Germinal center (tissue), 1 donor: ENCODE measurements at places on chromosomes 6 and 20.

GRCh38 chr20:7038029-7038428 lies 270.5 kb downstream of the BMP2 start:
- no peak for DNase-seq

DNA sequence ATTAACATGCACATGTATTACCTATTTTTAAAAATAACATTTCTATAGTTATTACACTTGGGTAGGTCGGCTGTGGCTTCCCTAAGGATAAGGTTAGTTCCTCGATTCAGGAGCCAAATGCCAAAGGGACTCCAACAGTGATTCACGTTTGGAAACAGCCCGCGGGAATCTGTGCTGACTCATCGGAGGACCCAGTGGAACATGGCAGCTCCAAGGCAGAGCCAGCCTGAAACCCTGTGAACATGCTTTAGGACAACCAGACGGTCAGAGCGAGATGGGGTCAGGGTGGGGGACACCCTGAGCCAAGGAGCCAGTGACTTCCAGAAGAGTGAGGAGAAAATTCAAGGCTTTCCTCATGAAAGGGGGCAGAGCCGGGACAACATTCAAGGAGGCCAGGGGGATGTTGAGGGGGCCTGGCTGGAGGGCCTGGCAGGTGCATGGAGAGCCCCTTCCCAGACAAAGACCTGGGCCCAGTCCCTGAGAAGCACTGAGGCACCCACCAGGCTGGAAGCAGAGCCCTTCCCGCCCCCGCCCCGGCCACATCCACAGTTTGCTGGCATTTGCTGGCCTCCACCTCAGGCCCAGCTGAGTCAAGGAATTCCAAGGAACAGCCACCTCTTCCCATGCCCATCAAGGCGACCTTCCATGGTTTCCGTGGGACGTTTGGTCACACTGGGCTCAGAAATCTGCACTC lies 133.2 kb downstream of the SNX5 start:
- DNase-seq, result no peak

- DNase-seq, result no peak
Observed at GRCh38 chr6:111381123-111381522, 101.9 kb downstream of the REV3L start.

DNA sequence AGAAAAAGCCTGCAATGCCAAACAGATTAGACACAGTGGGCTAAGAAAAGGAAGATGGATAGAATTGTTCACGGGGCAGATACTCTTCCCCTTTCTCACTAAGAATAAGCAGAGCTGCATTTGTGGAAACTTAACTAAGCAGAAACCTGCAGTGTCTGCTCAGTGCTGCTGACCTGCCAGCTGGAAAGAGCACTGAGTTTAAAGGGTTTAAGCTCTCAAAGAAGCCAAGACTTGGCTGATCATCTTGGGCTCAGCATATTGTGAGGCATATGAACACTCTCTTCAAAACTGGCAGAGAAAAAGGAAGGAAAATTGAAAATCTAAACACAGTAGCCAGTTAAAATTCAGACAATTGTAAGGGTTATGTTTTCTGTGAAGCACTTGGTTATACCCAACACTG lies 711.1 kb upstream of the EPHA7 start:
- no peak for DNase-seq

DNA sequence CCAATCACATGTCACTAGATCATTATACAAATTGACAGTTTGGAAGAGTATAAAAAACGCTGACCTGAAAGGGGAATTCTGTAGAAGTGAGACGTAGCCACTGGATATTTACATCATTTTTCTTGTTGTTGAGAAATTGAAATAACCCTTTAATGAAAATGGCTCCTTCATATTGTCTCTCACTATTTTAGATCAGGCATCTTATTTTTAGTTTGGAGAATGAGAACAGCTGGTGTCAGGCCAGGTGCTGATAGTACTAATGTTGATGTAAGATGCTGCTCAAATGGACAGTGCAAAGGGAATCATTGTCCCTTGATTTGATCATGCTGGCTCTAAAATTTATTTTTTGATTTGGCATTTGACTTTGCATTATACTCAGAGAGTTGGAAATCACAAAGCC lies 17.4 kb downstream of the NKAIN2 start:
- no peak for DNase-seq

GRCh38 chr6:169837529-169838250 lies 86.3 kb downstream of the ERMARD start:
- no peak for DNase-seq

- DNase-seq, result no peak
Observed at GRCh38 chr20:15625981-15626380, 947.3 kb downstream of the KIF16B start.

DNA sequence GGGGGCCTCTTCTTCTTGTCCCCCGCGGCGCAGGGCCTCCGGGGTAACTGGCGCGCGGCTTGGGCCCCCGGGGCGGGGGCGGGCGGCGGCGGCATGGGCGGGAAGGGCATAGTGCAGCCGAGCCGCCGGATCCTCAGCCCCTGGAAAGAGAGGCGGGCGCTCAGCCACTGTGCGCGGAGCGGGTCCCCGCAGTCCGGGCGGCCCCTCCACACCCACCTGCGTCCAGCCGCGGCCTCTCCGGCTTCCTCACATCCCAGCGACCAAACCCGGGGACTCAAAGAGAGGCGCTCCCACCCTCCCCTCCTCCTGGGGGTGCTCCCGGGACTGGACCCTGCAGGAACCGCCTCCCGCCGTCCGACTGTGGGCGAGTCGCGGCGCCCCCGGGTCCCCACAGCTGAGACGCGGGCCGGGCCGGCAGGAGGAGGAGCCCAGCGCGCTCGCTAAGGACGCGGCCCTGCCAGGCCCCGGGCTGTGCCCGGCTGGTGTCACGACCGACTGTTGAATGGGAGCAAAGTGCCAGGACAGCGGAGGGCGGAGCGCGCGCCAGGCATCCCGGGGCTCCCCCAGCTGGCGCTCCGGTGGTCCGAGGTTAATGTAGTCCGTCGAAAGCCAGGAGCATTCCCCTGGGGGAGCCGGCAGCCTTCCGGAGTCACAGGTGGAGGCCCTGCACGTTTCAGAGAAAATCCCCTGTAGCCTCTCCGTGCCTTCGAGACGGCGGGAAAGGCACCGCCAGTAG lies at the start of gene PRR18:
Gene PRR18, minus strand, starts transcription at position 360 of the 736 bp plus-strand sequence. Its CDS starts 250 bp downstream, at position 110.
- peak; percentile 34 for DNase-seq

GRCh38 chr6:25138934-25139415 lies 140.2 kb upstream of the CARMIL1 start:
- DNase-seq, result peak; percentile 26

DNA sequence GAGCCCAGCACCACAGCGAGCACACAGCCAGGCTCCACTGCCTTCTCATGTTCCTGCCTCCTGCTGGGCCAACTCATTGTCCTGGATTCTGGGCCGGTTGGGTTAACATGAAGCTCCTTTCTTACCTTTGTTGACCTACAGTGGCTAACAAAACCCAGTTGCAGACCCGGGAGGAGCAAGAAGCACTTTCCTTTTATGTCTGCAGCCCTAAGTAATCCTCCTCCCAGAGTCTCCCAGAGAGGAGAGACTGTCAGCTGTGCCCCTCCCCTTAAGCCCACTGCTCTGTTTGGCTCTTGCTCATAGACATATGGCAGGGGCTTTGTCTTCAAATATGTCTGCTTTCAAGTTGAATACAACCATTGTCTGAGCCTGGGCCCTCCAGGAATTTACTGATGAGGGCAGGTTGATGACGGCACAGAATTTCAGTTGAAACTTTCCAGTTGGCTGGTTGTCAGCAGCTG lies 55.2 kb downstream of the PSMB1 start:
- no peak for DNase-seq
